ENCODE measurements at places on chromosomes 2 and 18.

GRCh38 chr2:160305081-160305750, 105.1 kb upstream of the ITGB6 start:
- no peak for DNase-seq

- no peak for DNase-seq
Measured at GRCh38 chr2:171315781-171316180, 118.0 kb downstream of the METTL8 start.

GRCh38 chr18:55489034-55489986, 98.7 kb downstream of the TCF4 start:
- peak; percentile 8 for DNase-seq

DNA sequence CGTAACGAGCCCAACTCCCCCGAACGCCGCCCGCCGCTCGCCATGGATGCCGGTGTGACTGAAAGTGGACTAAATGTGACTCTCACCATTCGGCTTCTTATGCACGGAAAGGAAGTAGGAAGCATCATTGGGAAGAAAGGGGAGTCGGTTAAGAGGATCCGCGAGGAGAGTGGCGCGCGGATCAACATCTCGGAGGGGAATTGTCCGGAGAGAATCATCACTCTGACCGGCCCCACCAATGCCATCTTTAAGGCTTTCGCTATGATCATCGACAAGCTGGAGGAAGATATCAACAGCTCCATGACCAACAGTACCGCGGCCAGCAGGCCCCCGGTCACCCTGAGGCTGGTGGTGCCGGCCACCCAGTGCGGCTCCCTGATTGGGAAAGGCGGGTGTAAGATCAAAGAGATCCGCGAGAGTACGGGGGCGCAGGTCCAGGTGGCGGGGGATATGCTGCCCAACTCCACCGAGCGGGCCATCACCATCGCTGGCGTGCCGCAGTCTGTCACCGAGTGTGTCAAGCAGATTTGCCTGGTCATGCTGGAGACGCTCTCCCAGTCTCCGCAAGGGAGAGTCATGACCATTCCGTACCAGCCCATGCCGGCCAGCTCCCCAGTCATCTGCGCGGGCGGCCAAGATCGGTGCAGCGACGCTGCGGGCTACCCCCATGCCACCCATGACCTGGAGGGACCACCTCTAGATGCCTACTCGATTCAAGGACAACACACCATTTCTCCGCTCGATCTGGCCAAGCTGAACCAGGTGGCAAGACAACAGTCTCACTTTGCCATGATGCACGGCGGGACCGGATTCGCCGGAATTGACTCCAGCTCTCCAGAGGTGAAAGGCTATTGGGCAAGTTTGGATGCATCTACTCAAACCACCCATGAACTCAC, 673 bp downstream of the PCBP1 start:
- peak; percentile 36 for DNase-seq

DNA sequence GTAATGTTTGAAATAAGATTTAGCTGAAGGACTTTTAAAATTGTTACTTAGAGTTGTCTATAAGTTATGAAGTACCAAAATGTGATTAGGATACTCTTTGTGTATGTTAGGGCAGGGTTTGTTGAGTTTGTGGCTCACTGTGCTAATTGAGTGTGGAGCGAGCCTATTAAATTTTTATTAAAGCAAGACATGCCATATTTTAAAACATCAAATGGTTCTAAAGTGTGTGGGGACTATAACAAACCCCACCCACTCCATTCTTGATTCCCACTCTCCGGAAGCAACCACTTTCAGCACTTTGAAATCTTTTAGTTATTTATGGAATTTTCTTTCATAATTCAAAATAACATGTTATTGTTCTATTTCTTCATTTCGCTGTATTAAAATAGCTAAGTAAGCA, 1.8 kb downstream of the HNMT start:
- DNase-seq: no peak

- DNase-seq: no peak
Measured at GRCh38 chr2:112465382-112465781, 16.6 kb upstream of the TTL start.

GRCh38 chr2:47516360-47517104, 113.6 kb downstream of the MSH2 start:
- DNase-seq: no peak

DNA sequence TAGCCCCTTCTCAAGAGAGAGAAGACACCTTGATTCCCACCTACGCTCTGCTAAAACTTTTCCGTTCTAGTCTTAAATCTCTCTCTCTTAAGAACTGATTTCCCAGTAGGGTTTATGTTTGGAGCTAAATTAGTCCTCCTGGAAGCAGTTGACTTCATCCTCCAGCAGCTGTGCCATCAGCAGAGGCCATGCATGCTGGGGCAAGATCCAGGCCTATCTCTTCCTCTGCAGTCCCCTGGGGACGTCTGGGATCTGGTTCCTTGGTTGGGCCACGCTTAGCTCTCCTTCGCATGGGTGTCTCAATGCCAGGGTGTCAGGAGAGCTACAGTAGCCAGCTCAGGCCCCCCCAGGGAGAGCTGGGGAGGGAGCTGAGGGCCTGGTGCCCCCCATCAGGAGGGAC, 49.7 kb downstream of the HPCAL1 start:
- DNase-seq: no peak

DNA sequence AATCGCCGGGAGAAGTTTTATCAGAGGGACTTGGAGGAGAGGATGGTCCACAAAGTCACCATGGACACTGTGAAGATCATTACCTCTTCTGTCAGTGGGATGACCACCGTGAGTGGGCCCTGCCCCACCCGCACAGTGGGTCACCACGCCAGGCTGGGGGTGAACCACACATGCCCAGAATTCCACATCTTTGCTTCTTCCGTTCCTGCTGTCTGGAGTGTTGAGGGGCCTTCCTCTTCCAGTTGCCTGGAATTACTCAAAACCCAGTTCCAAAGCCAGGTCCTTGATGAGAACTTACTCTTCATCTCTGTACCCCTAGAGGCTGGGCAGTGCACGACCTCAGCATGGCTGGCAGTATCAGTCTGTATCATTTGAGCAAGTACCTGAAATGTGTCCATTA, 22.1 kb downstream of the MROH2A start:
- DNase-seq: no peak
